Hematopoietic multipotent progenitor cell treated with erythropoietin and hydrocortisone succinate and interleukin-3 and kit ligand, for 6 days (in vitro differentiated cells): ENCODE measurements at places on chromosomes 16 and 17.
A peak's percentile ranks its signal among the peaks of the same experiment; 100 is the strongest.

- no peak for DNase-seq
Observed at GRCh38 chr16:8768692-8769091, 28.7 kb downstream of the TMEM186 start.

GRCh38 chr17:9339958-9340357, 235.7 kb downstream of the STX8 start:
- DNase-seq = no peak

DNA sequence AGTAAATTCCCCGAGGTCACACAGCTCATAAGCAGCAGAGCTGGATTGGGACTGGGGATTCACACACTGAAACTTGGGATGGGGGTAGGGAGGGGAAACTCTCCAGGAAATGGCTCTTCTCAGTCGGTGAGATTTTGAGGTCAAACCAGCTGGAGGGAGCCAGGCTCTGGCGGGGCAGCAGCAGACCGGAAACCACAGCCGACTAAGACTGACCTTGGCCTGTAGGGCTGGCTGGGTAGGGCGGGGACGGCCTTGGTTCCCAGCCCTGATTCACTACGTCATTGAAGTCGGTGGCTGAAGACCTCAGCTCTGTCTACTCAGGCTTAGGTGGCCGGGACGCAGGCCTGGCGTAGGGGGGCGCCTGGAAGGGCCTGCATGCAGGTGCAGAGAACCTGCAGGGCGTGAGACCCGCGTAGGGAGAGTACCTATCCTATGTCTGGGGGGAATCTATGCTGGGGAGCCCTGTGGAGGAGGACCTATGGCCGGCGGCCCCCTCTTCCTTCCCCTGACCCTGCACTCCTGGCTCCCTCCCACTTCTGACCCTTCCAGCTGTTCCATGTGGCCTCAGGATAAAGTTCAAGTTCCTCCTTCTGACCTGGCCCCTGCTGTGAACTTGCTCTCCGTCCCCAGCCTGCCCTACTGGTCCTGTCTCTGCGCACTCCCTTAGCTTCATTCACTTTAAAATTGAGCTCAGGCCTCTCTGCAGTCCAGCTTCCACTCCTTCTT, 11.9 kb upstream of the SLC4A1 start:
- peak; percentile 79 for DNase-seq

DNA sequence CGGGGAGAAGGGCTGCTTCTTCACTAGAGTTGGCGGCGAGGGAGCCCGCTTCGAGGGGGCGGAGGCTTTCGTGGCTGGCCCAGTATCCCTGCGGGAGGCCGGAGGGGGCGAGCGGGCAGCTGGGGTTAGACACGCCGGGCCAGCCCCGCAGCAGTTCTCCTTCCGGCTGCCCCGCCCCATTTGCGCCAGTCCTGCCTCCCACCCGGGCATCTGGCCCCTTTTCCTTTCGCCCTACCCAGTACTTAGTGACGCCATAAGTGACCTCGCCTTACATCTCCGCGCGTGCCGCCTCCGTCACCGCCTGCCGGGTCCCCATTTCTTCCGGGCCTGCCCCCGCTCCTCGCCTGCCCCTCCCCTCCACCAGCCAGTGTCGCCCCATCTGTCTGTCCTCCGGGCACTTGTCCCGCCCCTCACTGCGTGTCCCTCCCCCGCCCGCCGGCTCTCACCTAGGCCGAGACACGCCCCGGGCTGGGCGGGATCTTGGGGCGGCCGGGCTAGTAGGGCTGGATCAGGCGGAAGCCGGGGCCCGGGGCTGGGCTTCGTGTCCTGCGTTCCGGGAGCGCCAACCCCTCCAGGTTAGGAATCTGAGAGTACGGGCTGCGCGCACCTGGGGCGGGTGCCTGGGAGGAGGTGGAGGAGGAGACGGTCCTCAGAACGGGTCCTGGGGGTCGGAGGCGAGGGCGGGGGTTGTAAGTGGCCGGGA, 14.3 kb downstream of the SPATA32 start:
- DNase-seq = peak; percentile 98

DNA sequence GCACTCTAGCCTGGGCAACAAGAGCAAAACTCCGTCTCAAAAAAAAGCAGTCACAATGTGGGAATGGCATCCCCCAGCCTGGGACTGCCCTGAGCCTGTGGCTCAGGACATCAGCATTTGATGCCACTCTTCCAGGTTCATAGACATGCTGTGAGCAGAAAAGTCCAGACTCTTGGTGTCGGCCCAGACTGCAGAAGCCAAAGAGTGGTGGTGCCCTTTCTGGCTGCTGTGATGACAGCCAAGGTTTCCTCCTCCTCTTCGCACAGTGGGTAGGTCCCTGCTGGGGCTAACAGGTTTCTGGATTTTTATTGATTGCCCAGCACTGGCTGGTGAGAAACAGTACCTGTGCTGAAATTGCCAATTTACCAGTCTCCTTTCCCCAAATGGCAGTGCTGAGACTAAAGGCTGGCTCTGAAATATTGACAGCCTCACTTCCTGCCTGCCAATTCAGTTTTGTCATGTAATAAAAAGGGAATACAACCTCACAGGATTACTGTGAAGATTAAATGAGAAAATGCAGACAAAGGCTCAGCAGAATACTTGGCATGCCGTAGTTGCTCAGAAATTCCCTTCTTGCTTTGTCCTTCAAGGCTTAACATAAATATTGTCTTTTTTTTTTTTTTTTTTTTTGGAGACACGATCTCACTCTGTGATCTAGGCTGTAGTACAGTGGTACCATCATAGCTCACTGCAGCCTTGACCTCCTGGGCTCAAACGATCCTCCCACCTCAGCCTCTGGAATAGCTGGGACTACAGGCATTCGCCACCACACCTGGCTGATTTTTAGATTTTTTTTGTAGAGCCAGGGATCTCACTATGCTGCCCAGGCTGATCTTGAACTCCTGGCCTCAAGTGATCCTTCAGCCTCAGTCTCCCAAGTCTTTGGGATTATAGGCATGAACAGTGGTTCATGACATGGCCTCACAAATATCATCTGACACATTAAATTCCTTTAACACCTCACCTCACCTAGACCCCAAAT, 15.5 kb upstream of the UBE2G1 start:
- DNase-seq = no peak

DNA sequence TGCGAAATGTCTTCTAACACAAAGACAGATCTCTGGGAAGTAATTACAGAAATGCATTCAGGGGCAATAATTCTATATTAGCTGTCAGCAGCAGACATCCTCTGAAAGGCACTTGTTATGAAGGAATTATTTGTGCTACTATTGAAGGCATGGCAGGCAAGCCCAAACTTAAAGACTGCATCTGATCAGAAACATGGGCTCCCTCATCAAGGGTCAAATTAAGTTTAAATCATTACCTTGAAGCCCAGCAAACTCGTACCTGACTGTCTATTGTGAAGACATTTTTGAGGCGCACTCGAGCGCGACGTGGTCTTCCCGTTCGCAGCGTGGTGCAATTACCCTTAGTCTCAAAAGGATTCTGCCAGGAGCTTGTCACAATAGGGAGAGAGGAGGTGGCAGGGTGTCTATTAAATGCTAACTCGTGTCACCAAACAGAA, 110.6 kb downstream of the ZNF423 start:
- no peak for DNase-seq

DNA sequence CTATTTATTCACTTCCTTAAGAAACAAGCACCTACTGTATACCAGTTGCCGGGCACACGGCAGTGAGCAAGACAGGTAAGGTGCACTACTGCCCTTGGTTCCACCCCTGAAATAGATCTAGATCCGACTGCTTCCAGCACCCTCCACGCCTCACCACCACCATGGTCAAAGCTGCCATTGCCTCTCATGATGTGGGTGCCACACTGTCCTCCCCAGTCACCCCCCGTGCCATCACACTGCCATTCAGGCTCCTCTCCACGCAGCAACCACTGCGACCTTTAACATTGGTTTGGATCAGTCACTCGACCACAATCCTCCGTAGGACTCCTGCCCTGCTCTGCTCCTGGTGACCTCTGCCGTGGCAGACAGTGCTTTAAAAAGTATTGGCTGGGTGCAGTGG, 226.8 kb downstream of the CPPED1 start:
- no peak for DNase-seq

DNA sequence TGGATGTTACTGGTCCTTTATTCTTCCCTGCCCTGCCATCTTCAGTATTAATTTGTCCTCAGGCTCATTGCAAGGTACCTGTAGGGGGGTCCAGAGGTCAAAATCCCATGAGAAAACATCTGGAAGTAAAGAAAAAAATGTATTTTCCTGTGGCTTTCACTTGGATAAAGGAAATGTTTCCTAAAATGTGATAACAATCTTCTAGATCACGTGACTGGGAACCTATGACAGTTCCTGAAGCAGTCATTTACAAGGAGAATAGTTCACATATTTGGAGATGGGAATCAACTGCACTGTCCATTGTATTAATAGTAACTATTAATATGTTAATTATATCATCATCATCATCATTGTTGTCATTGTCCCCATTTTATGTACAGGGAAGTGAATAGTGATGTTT, 915.1 kb upstream of the EEF2KMT start:
- DNase-seq = no peak

DNA sequence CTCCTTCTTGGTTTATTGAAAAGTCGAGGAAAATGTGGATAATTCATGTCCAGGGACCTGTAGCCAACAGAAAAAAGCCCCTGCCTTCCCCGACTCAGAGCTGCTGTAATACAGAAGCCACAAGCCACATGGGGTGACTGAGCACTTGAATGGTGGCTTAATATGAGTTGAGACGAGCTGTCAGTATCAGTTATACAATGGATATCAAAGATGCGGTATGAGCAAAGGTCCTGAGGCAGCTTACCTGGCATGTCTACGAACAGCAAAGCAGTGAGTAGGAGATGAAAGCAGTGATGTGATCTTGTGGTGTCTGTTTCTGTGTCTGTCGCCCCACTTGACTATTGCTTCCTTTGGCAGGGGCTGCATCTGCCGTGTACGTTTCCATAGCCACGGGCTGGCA, 12.2 kb upstream of the RMI2 start:
- no peak for DNase-seq

- DNase-seq = no peak
Observed at GRCh38 chr17:78925662-78926555, 722 bp upstream of the TIMP2 start.

DNA sequence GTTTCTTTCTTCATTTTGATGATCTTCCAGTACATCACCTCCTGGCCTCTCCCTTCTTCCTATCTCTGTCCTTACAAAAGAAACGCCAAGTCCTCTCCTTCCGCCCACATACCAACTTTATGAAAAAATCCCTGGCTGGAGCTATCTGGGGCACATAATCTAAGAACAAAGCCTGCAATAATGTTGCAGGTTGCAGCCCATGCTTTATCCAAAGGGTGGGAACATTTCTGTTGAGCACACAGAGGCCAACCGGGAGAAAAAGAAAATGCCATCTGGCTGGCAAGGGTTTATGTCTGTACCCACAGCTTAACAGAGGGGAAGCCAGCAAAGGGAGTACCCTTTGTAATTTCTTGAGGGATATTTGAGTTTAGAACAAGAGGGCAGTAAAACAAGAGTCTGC, 409.6 kb downstream of the SOX9 start:
- no peak for DNase-seq

- DNase-seq = peak; percentile 76
Observed at GRCh38 chr16:2429771-2430663, 770 bp downstream of the CCNF start.

GRCh38 chr17:76274112-76274956, 9.2 kb downstream of the UBALD2 start:
- no peak for DNase-seq

DNA sequence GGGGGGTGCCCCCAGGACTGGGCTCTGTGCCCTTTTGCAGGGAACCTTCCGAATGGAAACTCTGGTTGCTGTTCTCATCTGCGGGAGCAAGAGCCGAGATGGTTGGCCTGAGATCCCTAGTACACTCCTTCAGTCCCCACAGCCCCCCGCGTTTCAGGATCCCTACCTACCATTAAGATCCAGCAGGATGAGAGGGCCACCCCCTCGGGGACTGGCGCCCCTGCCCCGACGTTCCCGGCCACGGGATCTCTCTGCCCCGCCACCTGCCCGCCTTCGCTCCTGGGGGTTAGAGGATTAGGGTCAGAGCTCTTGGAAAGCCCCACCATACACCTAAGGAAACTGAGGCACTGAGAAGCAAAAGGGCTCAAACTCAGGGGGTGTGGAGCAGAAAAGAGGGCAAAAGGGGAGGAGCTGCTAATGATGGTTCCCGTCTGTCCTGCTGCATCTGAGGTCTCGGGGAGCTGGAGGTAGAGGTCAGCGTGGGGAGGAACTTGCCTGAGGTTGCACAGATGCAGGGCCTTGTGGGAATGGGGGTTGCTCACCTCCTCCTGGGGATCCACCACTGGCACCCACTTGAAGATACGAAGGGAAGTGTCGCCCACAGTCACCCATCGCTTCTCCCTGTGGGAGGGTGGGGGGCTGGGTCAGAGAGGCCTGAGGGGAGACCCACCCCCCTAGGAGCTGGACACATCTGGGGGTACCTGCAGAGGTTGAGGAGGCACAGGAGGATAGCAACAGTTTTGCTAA, 1.0 kb downstream of the BCL7C start:
- peak; percentile 21 for DNase-seq

- no peak for DNase-seq
Observed at GRCh38 chr17:4375039-4375748, 8.7 kb upstream of the UBE2G1 start.

GRCh38 chr17:40312131-40312731, 3.3 kb downstream of the RARA start:
- no peak for DNase-seq

- no peak for DNase-seq
Observed at GRCh38 chr16:19284207-19284606, 1.3 kb upstream of the CLEC19A start.

- DNase-seq = no peak
Observed at GRCh38 chr17:63621229-63621683, 961 bp upstream of the MAP3K3 start.

DNA sequence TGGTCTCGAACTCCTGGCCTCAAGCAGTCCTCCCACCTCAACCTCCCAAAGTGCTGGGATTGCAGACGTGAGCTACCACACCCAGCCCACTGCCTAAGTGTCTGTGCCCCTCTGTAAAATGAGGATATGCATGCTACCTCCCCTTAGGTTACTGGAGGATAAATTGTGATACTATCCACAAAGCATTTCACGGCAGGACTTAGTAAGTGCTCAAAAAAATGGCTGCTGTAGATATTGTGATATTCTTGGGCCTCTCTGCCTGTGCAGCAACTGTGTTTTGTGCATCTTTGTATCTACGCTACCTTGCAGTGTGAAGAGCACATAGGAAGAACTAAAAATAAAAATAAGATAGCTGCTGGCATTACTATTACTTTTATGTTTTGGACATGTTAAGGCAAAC, 1.9 kb upstream of the CASKIN1 start:
- DNase-seq = no peak

DNA sequence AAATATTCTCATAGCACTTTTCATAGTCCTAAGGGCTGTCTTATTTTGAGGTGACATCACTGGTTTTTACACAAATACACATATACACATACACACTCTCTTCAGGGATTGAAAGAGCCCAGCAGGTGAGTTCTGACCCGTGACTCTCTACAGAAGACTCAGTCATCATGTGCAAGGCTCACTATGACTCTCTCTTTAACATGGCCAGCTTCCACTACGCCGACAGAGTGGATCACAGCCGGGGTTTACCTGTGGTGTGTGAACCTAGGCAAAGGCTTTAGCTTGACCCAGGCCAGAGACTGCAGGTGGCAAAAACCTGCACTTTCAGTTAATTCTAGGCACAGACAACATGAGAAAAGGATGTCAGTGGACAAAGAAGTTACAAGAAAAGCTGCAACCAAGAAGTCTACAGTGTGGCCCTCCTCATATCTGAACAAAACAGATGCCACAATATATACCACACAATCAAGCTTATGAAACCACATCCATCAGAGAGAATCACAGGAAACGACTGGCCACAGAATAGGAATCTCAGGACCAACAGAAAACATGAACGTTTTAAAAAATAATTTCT, 56.5 kb downstream of the CYTH1 start:
- peak; percentile 78 for DNase-seq
